ENCODE measurements at places on chromosomes 1 and 21. TPM values are rescaled to one million over a fixed set of nuclear protein-coding genes. Genes with fewer than 3 reads are reported as not detected.

Gene C1orf94
- total RNA-seq, result not detected

Gene TRPM2
- total RNA-seq, result 37.7 TPM

Gene CCDC27
- total RNA-seq, result not detected

Gene TRAF5
- 82.3 TPM for total RNA-seq

Gene SV2A
- total RNA-seq, result 17.3 TPM
